Kidney tubule cell (primary cell): ENCODE measurements at places on chromosomes 16 and 17.
A peak's percentile ranks its signal among the peaks of the same experiment; 100 is the strongest.

DNA sequence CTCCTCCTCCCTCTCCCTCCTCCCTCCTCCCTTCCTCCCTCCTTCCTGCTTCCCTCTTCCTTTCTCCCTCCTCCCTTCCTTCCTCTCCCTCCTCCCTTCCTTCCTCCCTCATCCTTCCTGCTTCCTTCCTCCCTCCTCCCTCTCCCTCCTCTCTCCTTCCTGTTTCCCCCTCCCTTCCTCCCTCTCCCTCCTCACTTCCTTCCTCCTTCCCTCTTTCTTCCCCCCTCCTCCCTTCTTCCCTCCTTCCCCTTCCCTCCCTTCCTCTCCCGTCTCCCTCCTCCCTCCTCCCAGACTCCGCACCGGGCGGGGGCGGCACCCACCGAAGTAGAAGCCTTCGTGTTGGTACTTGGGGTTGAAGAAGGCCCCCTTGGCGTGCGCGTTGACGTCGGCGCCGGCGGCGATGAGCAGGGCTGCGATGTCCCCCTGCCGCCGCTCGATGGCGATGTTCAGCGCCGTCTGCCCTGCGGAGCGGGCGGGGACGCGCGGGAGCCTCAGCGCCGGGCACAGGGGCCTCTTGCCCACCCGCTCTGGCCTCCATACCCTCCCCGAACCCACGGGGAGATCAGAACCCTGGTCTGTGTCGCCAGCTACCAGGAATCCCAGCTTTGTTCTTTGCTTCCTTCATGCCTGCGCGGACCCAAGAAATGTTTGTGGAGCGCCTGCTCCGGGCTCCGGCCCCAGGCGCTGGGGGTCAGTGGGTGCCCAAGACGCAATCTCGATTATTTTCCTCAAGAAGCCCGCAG, 22.2 kb downstream of the TRPV3 start:
- DNase-seq = peak; percentile 63

- DNase-seq = no peak
Measured at GRCh38 chr17:46978489-46979146, 435 bp downstream of the RPRML start.

DNA sequence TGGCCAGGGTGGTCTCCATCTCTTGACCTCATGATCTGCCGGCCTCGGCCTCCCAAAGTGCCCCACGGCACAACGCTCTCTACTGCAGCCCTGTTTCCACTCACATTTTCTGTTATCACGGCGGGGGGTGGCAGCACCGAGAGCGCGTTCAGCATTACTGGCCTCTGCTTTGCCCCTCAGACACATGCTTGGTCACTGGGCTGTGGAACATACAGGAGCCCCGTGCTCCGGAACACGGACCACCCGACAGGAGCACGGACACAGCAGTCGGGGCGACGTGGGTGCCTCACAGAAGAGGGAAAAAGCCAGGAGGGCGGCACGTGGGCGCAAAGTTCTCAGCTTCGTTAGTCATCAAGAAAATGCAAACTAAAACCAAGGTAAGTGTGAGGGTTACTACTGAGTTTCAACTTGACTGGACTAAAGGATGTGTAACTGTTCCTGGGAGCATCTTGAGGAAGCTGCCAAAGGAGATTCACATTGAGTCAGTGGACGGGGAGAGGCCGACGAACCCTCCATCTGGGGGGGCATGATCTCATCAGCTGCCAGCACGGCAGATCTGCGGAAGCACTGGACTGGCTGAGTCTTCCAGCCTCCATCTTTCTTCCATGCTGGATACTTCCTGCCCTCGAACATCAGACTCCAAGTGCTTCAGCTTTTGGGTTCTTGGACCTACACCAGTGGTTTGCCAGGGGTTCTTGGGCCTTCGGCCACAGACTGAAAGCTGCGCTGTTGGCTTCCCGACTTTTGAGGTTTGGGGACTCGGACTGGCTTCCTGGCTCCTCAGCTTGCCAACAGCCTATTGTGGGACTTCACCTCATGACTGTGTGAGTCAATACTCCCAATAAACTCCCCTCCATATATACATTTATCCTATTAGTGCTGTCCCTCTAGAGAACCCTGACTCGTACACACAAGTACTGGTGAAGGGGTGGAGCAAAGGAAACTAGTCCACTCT, 106.8 kb downstream of the ZNF778 start:
- peak; percentile 45 for DNase-seq

DNA sequence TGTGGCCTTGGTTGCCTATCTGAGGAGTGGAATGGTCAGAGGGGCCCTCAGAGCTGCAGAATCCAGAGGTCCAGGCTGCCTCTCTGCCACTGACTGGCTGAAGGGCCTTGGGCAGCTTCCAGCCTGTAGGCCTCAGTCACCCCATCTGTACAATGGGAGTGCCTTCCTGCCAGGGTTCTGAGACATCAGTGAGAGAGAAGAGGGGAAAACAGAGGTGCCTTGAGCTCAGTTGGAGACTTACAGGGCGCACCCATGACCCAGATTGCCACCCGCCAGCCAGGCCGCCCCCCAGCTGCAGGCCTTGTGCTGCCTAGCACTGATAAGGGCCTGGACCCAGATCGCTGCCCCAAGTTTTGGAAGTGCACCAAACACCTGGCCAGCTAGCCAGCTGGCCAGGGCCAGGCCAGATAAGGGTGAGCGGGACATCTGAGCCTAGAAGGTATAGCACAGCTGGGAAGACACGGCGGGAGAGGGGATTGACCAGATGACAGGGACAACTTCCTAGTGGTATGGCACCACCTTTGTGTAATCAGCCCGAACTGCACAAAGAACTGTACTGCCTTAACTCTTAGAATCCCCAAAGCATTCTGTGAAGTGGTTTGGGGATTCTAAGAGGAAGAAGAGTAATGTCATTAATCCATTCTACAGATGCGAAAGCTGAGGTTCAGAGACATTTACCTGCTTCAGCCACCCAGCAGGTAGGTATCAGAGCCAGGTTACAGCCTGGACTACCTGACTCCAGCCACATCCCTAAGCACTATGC, 1.4 kb downstream of the SLC4A1 start:
- DNase-seq = no peak
